ENCODE measurements at places on chromosomes 4 and X. TPM values are rescaled to one million over a fixed set of nuclear protein-coding genes. Genes with fewer than 3 reads are reported as not detected.

The EXOC1L gene
- total RNA-seq, result not detected

The RHOXF2 gene
- total RNA-seq, result not detected

The MAP3K15 gene
- 1.4 TPM for total RNA-seq

The SRPX gene
- 39.8 TPM for total RNA-seq

The MECP2 gene
- 54.3 TPM for total RNA-seq

The ARMCX1 gene
- total RNA-seq, result 22.0 TPM

The PRPS1 gene
- total RNA-seq, result 24.1 TPM

The PABPC1L2A gene
- not detected for total RNA-seq

The FHDC1 gene
- 29.3 TPM for total RNA-seq

The ATP2B3 gene
- total RNA-seq, result not detected

The SPANXD gene
- not detected for total RNA-seq

The TRPC5OS gene
- not detected for total RNA-seq

The SSX2B gene
- total RNA-seq, result not detected

The TMSB15A gene
- not detected for total RNA-seq

The PPP4R3C gene
- not detected for total RNA-seq

The SLC9A7 gene
- 4.6 TPM for total RNA-seq

The ABLIM2 gene
- total RNA-seq, result 3.6 TPM

The CCDC158 gene
- total RNA-seq, result not detected

The CACNA1F gene
- 0.46 TPM for total RNA-seq

The CPEB2 gene
- 21.0 TPM for total RNA-seq

The FGFBP2 gene
- not detected for total RNA-seq

The ADGRG4 gene
- total RNA-seq, result under 0.01 TPM

The STOX2 gene
- 18.5 TPM for total RNA-seq

The HTR2C gene
- total RNA-seq, result not detected

The REELD1 gene
- total RNA-seq, result 2.1 TPM

The MOB1B gene
- total RNA-seq, result 10.5 TPM

The ACSL4 gene
- 118 TPM for total RNA-seq

The PAGE4 gene
- total RNA-seq, result not detected

The TBC1D8B gene
- 5.7 TPM for total RNA-seq

The TRIM61 gene
- 1.2 TPM for total RNA-seq

The GPAT3 gene
- 6.9 TPM for total RNA-seq

The LANCL3 gene
- total RNA-seq, result 0.84 TPM

The SMIM14 gene
- 55.6 TPM for total RNA-seq

The SERPINA7 gene
- 0.14 TPM for total RNA-seq

The IBSP gene
- not detected for total RNA-seq

The SHROOM3 gene
- total RNA-seq, result 62.3 TPM

The FAM241A gene
- total RNA-seq, result 3.6 TPM

The PDE6B gene
- 28.3 TPM for total RNA-seq

The ARX gene
- not detected for total RNA-seq

The SCML2 gene
- not detected for total RNA-seq

The TMEM35A gene
- total RNA-seq, result not detected

The FGD1 gene
- total RNA-seq, result 4.1 TPM

The PCYT1B gene
- 1.0 TPM for total RNA-seq

The GUCY1A1 gene
- 59.9 TPM for total RNA-seq

The VCX gene
- not detected for total RNA-seq

The RAB9B gene
- not detected for total RNA-seq

The RTL9 gene
- 0.51 TPM for total RNA-seq

The TMPRSS11B gene
- not detected for total RNA-seq

The RGN gene
- 7.3 TPM for total RNA-seq
